Activated T-cell treated with anti-CD3 and anti-CD28 coated beads, Interleukin-2, amount 50 U/mL, for 72 hours (primary cell): ENCODE measurements at places on chromosomes 16 and 17. TPM values are rescaled to one million over a fixed set of nuclear protein-coding genes. Genes with fewer than 3 reads are reported as not detected.

DNA sequence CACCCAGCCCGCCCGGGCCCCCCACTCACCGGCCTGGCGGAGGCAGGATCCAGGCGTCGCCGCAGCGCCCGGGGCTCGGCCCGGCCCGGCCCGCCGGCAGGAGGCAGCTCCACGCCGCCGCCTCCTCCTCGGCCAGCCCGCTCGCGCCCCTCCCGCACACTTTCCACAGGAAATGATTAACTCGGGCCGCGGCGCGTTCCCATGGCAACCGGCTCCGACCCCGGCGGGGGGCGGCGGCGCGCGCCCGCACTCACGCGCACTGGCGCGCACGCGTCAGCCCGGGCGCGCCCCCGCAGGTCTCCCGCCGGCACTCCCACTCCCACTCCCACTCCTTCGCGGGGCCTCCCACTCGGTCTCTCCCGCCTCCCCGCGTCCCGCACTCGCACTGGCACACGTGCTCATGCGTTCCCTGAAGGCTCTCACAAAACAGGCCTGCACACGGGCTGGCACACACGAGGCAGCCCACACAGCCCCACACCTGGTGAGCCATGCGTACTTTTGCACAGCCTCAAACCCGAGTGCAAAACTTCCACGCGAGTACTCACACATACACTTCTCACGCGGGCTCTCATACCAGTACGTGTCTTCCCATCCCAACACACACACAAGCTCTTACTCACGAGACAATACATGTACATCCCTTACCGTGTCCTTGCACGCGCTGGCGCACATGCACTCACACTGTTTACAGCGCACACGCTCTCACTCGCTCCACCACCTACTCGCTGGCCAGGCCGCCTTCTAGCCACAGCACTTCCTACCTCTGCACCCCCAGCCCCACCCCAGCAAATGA, at the start of gene KIFC3:
TSS of gene KIFC3 (minus strand) at position 151 of the 793 bp plus-strand sequence. CDS start 4,248 bp downstream, outside the sequence.
- peaks cover 25% of the 10 kb centered on the region for H3K4me1 ChIP-seq
- DNase-seq, result peak; percentile 77

- H3K4me3 ChIP-seq, result peak overlapping the region; percentile 76
- H3K27me3 ChIP-seq, result no peaks in the 10 kb centered on the region
- H3K36me3 ChIP-seq, result peaks cover 13% of the 10 kb centered on the region
- peaks cover 62% of the 10 kb centered on the region for H3K4me1 ChIP-seq
- DNase-seq, result peak; percentile 71
- peak overlapping the region; percentile 59 for H3K27ac ChIP-seq
These were observed 874 bp downstream of the CMTM3 start for GRCh38 chr16:66605177-66605978.

DNA sequence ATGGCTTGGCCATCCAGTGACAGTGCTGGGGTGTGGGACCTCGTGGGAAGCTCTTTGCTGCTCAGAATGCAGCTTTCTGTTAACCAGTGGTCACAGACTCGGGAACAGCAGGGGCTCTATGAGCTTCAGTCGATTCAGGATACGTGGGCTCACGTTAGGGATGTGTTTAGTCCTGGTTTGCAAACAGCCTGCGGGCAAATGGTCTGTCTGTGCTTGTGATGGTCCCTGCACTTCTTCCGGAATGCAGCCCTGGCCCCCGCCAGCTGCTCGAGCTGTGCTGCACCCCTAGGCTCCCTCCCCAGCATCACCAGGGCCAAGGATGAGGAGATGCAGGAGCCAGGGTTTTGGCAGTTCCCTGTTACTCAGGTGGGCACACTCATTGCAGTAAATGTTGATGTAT, 172.8 kb upstream of the CHMP6 start:
- H3K4me1 ChIP-seq, result peaks cover 50% of the 10 kb centered on the region
- no peak for DNase-seq
- no peaks in the 10 kb centered on the region for H3K27me3 ChIP-seq
- no peak overlapping the region for H3K4me3 ChIP-seq
- no peak overlapping the region for H3K27ac ChIP-seq

- peak within 1 kb of the TSS; percentile 89 for H3K27ac ChIP-seq
- peak within 1 kb of the TSS; percentile 97 for H3K4me3 ChIP-seq
- no peaks in the 10 kb centered on the region for H3K27me3 ChIP-seq
These were observed at the start of gene ABCA5 for GRCh38 chr17:69327060-69327831. Gene ABCA5 (minus strand): TSS chr17:69327133. CDS start chr17:69314415, 12,718 bp downstream.

GRCh38 chr16:4814542-4815173, 12.2 kb upstream of the ROGDI start:
- peaks cover 40% of the 10 kb centered on the region for H3K36me3 ChIP-seq
- H3K27ac ChIP-seq, result no peak overlapping the region
- no peaks in the 10 kb centered on the region for H3K4me1 ChIP-seq
- no peaks in the 10 kb centered on the region for H3K27me3 ChIP-seq

GRCh38 chr17:4711661-4712181, 1.3 kb downstream of the ARRB2 start:
- H3K36me3 ChIP-seq, result peaks cover 5% of the 10 kb centered on the region
- H3K4me3 ChIP-seq, result peak overlapping the region; percentile 98
- H3K27me3 ChIP-seq, result no peaks in the 10 kb centered on the region
- DNase-seq, result no peak
- peaks cover 64% of the 10 kb centered on the region for H3K4me1 ChIP-seq

GRCh38 chr16:705431-706188, at the start of gene FBXL16:
Gene FBXL16 (minus strand): TSS chr16:705801. CDS start chr16:697405, 8,396 bp downstream.
- DNase-seq, result no peak
- peaks cover 53% of the 10 kb centered on the region for H3K27me3 ChIP-seq
- no peaks in the 10 kb centered on the region for H3K36me3 ChIP-seq

GRCh38 chr17:7849130-7849750, 5.6 kb upstream of the TMEM88 start:
- H3K36me3 ChIP-seq, result peaks cover 17% of the 10 kb centered on the region
- H3K4me1 ChIP-seq, result peaks cover 55% of the 10 kb centered on the region
- peak overlapping the region; percentile 72 for H3K4me3 ChIP-seq
- DNase-seq, result no peak
- H3K27me3 ChIP-seq, result no peaks in the 10 kb centered on the region
- H3K27ac ChIP-seq, result no peak overlapping the region

DNA sequence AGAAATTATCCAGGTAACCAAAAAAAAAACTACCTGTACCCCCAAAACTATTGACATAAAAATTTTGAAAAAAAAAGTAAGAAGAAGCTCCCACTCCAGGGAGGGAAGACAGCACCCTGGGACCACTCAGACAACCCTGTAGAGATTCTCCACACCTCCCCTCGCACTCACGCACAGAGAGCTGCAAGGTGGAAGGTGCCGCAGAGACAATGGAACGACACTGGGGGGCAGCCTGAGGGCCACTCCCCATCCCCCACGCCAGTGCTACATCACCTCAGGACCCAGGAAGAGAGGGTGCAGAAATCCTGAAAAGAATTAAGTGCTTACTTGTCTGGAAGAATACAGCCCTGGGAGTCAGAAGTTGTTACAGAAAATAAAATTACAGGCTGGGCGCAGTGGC, 5.2 kb upstream of the CD79B start:
- no peaks in the 10 kb centered on the region for H3K36me3 ChIP-seq
- H3K4me1 ChIP-seq, result peaks cover 5% of the 10 kb centered on the region
- DNase-seq, result no peak
- no peak overlapping the region for H3K27ac ChIP-seq

- H3K27me3 ChIP-seq, result peaks cover 6% of the 10 kb centered on the region
- no peaks in the 10 kb centered on the region for H3K36me3 ChIP-seq
- peaks cover 6% of the 10 kb centered on the region for H3K4me1 ChIP-seq
- no peak overlapping the region for H3K4me3 ChIP-seq
- peak; percentile 30 for DNase-seq
These were observed 109.8 kb downstream of the GOSR1 start for GRCh38 chr17:30586818-30587595.

GRCh38 chr16:22685459-22685830, 128.5 kb upstream of the HS3ST2 start:
- peaks cover 7% of the 10 kb centered on the region for H3K27me3 ChIP-seq
- H3K4me1 ChIP-seq, result no peaks in the 10 kb centered on the region
- H3K27ac ChIP-seq, result no peak overlapping the region
- peaks cover 3% of the 10 kb centered on the region for H3K36me3 ChIP-seq

DNA sequence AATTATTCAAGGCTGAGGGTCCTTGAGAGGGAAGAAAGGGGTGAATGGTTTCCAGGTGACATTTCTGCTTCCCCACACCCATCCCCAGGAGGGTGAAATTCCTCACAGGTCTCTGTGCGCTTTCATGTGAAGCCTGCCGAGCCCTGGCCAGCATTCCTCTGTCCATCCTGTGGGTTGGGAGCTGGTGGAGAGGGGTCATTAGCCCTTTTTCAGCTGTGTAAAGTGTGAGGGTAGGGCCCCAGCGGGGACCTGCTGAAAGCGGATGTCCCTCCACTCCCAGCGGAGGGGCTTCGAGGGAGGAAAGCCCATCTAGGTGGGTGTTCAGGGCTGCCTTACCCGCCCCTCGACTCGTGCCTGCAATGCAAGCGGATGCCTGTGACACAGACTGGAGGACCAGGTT, 53.3 kb upstream of the DLX4 start:
- no peaks in the 10 kb centered on the region for H3K36me3 ChIP-seq
- H3K4me3 ChIP-seq, result no peak overlapping the region
- no peaks in the 10 kb centered on the region for H3K4me1 ChIP-seq
- H3K27ac ChIP-seq, result no peak overlapping the region

DNA sequence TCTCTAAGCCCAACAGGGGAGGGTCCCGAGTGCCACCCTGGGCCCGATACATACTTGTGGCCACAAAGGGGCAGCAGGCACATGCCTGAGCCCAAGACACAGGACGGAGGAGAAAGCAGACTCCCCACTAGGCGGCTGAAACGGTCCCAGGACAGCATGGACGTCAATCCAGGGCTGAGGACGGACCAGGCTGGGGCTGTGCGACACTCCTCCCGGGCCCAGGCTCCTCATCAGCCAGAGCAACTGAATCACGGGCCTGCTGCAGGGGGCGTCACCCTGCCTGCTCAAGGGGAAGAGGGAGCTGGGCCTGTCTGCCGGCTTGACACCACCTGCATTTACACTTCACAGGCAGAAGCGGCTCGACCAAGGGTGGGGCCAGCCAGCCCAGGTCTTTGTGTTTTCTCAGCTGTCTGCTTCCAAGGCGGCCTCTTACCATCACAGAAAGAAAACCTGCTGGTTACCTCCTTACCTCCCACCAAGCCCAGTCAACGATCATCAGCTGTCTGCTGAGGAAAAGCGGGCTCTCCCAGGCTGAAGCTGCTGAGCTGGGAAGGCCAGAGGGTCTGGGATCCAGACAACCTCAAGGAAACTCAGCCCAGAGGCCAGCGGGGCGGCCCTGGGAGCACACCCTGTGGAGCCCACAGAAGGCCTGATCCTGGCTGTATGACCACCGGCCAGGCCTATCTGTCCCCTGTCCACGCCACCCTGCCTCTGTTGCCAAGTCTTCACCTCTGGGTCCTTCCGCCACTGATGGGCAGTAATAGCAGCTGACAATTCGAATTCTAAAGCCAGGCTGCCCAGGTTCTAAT, 26.4 kb downstream of the KIFC3 start:
- peaks cover 5% of the 10 kb centered on the region for H3K4me1 ChIP-seq
- DNase-seq, result no peak
- H3K4me3 ChIP-seq, result no peak overlapping the region
- H3K27me3 ChIP-seq, result no peaks in the 10 kb centered on the region
- H3K36me3 ChIP-seq, result no peaks in the 10 kb centered on the region

GRCh38 chr17:80611816-80612215, 67.2 kb downstream of the RPTOR start:
- DNase-seq, result no peak
- H3K36me3 ChIP-seq, result no peaks in the 10 kb centered on the region
- H3K4me1 ChIP-seq, result peaks cover 62% of the 10 kb centered on the region
- H3K27ac ChIP-seq, result no peak overlapping the region
- no peaks in the 10 kb centered on the region for H3K27me3 ChIP-seq

DNA sequence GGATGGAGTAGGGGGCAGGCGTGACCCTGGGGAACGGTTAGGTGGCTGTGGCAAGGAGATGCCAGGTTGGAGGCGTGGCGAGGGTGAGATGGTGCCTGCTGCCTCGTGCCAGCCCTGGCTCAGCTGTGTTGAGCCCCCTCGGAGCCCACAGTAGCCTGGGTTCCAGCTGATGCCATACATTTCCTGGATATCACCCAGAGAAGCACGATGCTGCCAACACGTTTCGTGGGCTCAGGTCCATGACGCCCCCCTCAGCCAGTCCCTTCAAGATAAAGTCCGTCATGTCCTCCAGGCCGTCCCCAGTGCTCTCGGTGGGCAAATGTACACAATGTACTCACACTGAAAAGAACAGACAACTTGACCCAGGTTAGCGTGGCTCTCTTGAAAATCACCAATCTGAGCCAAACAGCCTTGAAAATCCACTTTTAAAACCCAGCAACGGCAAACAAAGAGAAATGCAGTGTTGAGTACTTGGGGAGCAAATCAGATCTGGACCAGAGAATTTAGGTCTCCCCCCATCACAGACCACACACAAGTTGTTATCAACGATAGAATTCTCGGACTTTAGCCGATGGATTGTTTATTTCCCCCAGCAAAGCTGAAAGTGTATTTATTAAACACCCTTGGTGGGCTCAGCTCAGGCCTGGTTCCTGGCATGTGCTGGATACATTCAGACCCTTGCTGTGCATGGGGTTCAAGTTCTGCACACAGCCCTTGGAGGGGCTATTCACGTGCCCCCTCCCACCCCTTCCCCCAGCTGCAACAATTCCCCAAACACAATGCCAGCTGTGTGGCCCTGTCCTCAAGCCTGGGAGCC, 102.8 kb upstream of the PLCG2 start:
- H3K4me1 ChIP-seq, result no peaks in the 10 kb centered on the region
- H3K4me3 ChIP-seq, result no peak overlapping the region
- DNase-seq, result no peak
- H3K36me3 ChIP-seq, result peaks cover 4% of the 10 kb centered on the region

DNA sequence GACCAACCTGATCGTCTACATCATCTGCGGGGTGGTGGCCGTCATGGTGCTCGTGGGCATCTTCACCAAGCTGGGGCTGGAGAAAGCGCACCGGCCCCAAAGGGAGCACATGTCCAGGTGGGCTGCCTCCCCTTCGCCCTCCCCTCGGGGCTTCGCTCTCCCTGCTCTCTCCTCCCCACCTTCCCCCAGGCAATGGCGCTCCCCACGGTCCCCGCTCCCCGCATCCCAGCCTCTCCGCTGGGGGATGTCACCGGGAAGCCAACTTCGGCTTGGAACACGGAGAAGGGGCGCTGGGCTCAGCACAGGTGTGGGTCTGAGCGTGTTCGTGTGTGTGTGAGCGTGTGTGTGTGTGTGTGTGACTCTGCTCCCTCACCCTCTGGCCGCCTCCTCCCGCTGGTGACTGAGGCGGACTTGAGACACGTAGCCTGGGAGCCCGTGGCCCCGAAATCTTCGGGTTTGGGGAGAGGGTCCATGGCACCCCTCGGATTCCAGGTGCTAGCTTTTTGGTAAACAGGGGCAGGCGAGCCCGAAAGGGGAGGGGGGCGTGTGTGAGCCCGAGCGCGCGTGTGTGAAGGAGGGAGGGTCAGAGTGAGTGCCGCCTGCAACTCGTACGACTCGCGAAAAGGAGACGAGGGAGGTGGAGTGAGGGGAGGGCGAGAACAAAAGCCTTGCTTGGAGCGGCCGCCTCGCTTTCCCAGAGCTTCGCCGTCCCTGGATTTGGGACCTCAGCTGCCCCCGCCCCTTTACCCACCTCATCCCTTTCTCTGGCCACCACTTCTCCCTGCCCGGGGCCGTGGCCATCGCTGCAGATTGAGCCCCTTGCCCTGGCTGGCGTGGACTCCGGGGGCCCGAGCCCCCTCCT, 1.3 kb downstream of the SHISA9 start:
- no peak for DNase-seq
- H3K27ac ChIP-seq, result no peak overlapping the region
- no peaks in the 10 kb centered on the region for H3K36me3 ChIP-seq
- H3K4me3 ChIP-seq, result peak overlapping the region; percentile 70
- H3K4me1 ChIP-seq, result no peaks in the 10 kb centered on the region

The CACNG1 gene
- not detected for total RNA-seq

The C17orf67 gene
- total RNA-seq, result 4.0 TPM

The GGT6 gene
- total RNA-seq, result not detected

The GPR179 gene
- total RNA-seq, result 0.09 TPM

The OSGIN1 gene
- total RNA-seq, result 0.67 TPM

The NOTUM gene
- 1.4 TPM for total RNA-seq

The MMP2 gene
- total RNA-seq, result not detected

The OR2C1 gene
- total RNA-seq, result not detected

The ROGDI gene
- total RNA-seq, result 3.7 TPM

The CARHSP1 gene
- 71.4 TPM for total RNA-seq
